SK-MEL-5 (cell line): ENCODE measurements at places on chromosomes 6 and 20. TPM values are rescaled to one million over a fixed set of nuclear protein-coding genes. Genes with fewer than 3 reads are reported as not detected.
A peak's percentile ranks its signal among the peaks of the same experiment; 100 is the strongest.

Gene SEMG1
- not detected in 2 replicates for total RNA-seq

Gene PSORS1C1
- total RNA-seq: not detected in 2 replicates

Gene GNAS-AS1
- total RNA-seq: 0.55 and 0.90 TPM in 2 replicates

Gene FKBP1C
- 0.98 and 1.4 TPM in 2 replicates for total RNA-seq

Gene TFAP2B
- not detected in 2 replicates for total RNA-seq

Gene COL21A1
- 0.16 and 0.66 TPM in 2 replicates for total RNA-seq

Gene ARFRP1
- total RNA-seq: 18.9 and 25.5 TPM in 2 replicates

Gene CTCFL
- 0.42 and 0.51 TPM in 2 replicates for total RNA-seq

DNA sequence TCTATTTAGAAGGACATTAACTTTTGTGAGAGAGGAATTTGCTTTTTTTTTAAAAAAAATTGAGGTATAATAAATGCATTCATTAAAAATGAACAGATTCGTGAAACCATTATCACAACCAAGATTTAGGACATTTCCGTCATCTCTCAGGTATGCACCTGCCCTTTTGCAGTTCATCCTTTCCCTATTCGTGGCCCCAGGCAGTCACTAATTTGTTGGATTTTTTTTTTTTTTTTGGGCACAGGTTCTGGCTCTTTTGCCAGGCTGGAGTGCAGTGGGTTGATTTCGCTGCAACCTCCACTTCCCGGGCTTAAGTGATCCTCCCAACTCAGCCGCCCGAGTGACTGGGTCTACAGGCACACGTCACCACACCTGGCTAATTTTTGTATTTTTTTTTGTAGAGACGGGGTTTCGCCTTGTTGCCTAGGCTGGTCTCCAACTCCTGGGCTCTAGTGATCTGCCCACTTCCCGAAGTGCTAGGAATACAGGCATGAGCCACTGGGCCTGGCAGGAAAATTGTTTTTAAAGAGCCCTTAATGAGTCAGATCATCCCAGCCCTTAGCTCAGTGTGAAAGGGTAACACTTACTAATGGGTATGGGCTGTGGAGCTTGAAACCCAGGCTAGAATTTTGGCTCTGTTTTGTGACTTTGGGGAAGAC, 9.2 kb downstream of the PHF3 start:
- DNase-seq: no peak

GRCh38 chr6:89952686-89953085, 58.4 kb downstream of the GJA10 start:
- peak; percentile 22 for DNase-seq

DNA sequence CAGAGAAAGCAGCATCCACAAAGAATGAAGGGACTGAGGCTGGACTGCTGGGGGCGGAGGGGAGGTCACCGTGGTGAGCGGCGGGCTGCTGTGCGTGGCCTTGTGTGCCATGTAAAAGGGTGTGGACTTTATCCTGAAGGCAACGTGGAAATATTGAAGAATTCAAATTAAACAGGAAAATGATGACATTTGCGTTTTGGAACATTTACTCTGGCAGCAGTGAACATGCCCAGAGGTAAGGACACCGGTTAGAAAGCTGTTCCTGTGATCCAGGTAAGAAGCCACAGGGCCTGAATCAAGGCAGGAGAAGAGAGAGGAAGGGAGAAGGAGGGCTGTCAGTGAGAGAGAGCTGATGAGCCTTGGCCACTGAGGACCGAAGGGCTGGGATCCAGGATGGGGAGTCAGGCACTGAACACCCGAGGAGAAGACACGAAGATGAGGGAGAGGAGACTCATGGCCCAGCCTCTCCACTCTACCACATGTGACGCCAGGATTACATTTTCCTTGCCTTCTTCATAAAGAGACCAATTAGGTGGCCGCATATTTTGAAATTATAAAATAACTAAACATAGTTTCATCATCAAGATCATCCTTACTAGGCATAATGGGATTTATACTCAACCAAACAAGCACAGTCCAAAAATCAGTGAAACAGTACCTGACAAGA, 58.4 kb downstream of the TRAM2 start:
- DNase-seq: no peak

DNA sequence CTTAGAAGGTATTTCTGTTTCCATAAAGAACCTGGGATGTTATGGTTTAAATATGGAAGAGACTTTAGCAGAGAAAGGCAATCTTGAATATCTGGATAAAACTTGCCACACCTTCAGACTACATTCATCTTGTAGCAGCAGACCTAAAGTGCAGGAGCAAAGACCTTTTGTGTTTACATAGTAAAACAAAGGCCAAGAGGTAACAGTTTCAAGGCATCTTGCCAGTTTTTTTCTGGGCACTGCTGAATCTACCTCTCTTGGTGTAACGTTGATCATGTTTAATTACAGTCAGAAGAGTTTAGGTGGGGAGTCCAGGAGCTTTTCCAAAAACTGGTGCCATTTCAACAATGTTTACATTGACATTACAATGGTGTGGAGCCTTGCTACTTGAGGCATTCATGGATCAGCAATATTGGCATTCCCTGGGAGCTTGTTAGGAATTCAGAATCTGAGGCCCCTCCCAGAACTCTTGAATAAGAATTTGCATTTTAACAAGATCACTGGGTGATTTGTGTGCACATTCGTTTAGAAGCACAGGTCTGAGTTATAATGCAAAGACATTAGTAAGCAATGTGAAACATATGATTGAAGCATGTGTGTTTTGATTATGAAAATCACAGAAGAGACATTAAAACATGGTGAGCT, 94.5 kb downstream of the F13A1 start:
- no peak for DNase-seq

DNA sequence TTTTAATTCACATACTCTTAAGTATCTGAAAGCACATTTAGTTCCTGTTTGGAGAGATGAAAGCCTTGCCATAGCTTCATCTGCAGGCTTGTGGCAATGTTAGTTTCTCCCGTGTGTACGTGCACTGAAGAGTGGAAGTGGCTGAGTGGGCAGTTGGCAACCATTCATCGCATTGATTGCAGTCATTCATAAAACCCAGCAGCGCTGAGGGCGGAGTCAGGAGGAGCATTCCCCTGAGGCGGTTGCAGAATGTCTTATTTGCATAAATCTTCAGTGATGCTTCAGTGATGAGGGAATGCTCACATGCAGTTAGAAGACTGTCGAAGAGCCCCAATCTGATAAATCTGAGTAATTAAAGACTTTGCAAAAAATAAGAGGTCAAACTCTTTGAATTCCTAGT, 79.1 kb downstream of the RIMS1 start:
- DNase-seq: peak; percentile 37

DNA sequence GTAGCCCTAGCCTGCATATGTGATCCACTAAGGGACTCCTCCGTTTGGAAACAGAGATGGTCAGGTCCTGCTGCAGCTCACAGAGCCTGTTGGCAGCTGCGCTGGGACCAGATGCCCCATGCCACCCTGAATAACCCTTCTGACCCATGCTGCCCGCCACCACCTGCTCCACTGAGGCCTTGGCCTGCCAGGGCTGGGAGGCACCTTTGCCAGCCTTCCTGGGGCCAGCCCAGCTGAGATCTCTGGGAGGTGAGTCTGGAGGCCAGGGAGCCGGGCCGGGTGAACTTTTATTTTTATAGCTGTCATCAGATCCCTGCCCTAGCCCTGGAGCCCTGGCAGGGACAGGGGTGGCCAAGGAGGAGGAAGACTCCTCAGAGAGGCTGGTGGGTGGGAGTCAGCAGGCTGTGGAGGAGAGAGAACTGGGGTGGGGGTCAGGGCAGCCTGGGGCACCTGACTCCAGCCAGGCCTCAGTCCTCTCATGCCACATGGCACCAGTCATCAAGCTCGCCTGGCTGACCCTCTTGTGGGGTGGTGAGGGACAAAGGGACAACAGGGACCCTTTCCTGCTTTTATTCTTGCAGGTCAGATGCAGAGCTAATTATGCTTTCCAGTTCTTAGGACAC, 10.0 kb downstream of the CEBPB start:
- DNase-seq: no peak

DNA sequence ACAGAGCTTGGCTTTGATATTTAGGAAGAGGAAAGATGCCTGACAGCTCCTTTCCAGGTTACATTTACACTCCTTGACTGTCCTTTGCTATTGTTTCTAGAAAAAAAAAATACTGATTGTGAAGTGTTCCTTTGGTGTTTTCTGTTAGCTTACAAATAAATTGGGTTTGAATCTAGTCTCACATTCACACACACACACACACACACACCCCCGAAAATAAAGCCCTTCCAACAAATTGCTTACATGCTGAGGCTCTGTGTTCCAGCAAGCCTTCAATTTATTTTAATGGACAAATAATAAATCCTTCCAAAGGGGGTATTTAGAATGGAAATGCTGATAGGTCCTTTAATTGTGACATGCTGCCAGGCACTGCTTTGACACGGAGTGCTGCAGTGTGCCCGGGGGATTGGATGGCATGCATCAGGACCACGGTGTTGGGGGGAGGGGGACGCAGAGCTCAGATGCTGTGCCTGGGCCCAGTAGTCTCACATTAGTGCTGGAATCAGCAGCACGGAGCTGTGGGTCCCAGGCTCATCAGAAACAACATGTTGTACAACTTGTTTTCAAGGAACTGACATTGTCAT, 199.9 kb downstream of the CD83 start:
- DNase-seq: no peak

DNA sequence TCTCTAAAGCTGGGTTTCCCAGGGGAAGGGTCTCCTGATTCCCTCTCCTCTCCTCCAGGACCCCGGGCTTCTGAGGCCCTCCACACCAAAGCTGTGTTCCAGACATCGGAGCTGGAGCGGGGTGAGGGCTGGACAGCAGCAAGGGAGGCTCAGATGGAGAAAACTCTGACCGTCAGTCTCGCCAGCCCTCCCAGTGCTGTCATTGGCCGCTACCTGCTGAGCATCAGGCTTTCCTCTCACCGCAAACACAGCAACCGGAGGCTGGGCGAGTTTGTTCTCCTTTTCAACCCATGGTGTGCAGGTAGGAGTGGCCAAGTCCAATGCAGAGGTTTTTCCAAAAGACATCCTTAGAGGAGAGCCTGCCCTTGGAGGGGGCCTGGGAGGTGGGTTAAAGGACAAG, 14.4 kb downstream of the TGM6 start:
- no peak for DNase-seq

- no peak for DNase-seq
These were observed 187.6 kb downstream of the DTNBP1 start for GRCh38 chr6:15475261-15475660.
